HTR-8/SVneo (cell line): ENCODE measurements at places on chromosomes 12 and 14.
A peak's percentile ranks its signal among the peaks of the same experiment; 100 is the strongest.

GRCh38 chr12:101019667-101020066 is 190.4 kb downstream of the SLC5A8 start:
- DNase-seq = no peak

GRCh38 chr14:70192915-70193314 is 4.2 kb upstream of the SLC8A3 start:
- no peak for DNase-seq

GRCh38 chr12:94112121-94112520 is 36.3 kb upstream of the PLXNC1 start:
- no peak for DNase-seq

GRCh38 chr14:100159094-100159864 is at the start of gene DEGS2:
Gene DEGS2 (minus strand): TSS chr14:100159645. CDS start chr14:100159587, 58 bp downstream.
- no peak for DNase-seq

DNA sequence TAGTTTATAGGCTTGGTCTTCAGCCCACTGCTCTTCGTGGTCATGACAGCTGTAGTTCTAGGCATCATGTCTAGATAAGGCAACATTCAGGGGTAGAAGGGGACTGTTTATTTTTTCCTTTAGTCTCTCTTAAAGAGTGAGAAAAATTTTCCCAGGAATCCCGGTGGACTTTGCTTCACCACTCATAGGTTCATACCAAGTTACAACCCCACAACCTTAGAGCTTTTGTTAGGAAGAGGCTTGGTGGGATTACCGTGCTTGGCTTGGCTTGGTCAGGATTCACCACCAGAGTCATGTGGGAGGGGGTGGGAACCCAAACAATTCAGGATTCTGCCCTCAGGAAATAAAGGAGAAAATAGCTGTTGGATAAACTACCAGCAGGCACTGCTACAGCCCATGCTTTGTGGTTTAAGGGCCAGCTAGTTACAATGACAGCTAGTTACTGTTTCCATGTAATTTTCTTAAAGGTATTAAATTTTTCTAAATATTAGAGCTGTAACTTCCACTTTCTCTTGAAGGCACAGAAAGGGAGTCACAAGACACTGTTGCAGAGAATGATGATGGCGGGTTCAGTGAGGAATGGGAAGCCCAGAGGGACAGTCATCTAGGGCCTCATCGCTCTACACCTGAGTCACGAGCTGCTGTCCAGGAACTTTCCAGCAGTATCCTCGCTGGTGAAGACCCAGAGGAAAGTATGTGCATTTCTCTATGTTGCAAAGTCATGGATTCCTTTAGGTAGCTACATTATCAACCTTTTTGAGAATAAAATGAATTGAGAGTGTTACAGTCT is 25.9 kb upstream of the PAPLN start:
- no peak for DNase-seq

DNA sequence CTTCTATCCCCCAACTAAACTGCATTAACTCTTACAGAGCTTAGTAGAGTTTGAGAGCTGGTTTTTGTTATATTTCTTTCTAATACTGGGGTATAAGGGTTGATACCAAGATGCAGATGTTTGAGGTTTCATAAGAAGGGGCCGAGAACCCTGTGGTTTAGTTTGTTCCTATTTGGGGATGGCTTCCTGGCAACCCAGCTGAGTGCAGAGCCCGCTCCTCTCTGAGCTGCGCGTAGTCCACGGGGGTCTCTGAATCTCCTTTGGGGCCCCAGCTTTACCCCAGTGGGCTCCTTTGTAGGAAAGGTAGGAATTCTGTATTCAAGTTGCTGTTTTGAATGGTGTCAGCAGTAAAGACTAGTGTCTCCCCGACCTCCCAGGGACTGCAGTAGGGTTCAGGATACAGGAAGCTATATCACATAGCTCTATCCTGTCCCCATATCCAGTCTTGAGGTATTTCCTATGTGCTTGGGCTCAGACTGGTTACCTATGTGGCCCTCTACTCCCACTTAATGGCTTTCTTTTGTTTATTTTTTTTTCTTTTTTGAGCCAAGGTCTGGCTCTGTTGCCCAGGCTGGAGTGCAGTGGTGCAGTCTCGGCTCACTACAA is 25.4 kb downstream of the PLXNC1 start:
- no peak for DNase-seq

- DNase-seq = no peak
Measured at GRCh38 chr12:81797100-81797499, 38.0 kb upstream of the PPFIA2 start.

GRCh38 chr12:124750787-124751471 is 112.7 kb downstream of the SCARB1 start:
- no peak for DNase-seq

DNA sequence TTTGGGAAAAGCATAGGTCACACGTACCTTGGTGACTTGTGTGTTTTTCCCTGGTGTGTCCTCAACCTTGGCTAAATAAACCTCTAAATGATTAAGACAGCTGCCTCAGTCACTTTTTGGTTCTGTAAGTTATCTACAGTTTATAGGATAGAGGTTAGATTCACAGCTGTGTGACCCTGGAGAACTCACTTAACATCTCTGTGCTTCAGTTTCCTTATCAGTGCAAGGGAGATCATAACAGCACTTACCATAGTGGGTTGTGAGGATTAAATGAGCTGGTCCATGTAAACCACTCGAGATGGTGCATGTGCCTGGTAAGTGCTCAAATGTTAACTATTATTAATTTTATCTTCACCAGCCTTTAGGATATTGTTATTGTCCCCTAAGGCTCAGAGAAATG is 35.4 kb upstream of the CHST11 start:
- no peak for DNase-seq

DNA sequence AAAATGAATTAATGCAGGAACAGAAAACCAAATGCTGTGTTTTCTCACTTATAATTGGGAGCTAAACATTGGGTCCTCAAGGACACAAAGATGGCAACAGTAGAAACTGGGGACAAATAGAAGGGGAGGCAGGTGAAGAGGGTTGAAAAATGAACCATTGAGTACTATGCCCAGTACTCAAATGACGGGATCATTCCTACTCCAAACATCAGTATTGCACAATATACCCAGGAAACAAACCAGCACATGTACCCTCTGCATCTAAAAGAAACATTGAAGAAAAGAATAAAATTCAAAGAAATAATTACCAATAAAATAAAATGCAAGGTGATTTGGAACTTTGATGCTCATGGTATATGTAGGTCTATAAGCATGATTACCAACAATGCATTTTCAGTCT is 110.8 kb downstream of the LMO3 start:
- DNase-seq = no peak

DNA sequence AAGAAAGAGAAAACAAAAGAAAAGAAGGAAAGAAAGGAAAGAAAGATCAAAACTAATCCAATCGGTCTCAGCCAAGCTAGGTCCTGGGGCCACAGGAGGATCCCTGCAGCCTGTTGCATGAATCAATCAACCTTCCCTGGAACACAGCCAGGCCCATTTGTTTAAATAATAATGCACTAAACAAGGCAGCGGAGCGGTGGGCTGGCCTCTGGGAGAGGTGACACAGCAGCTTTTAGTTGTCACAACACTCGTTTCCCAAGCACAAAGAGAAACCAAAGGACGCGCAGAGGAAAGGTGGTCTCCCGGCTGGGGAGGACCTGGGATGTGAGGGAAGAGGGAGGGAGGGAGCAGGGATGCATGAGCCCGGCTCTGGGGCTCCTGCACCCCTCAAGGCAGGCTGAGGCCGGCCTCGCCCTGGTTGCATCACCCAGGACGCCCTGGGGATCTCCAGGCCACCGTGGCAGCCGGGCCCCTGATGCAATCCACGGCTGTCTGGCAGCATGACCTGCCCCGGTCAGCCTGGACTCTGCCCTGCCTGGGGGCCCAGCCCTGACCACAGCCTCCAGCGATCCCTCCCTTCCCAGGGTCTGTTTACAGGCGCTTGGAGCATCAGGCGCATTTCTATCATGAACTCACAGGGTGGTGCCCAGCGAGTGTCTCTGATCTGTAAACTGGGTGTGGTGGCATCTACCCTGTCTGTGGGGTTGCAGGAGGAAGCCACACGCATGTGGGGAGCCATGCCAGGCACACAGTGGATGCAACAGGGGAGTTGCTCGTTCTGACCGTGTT is 32.5 kb downstream of the MMP17 start:
- DNase-seq = peak; percentile 69

- no peak for DNase-seq
Measured at GRCh38 chr12:124531281-124531745, 36.1 kb downstream of the NCOR2 start.

GRCh38 chr12:113208041-113208934 is 13.0 kb upstream of the TPCN1 start:
- DNase-seq = no peak

- no peak for DNase-seq
Measured at GRCh38 chr14:44168566-44168965, 338.5 kb downstream of the FSCB start.

- no peak for DNase-seq
Measured at GRCh38 chr12:112611908-112612307, 179.6 kb upstream of the RPH3A start.
